Nucleus accumbens (tissue), 56 donors: ENCODE measurements at places on chromosomes 7 and 10.

- DNase-seq: no peak
Observed at GRCh38 chr10:6969659-6970058, 389.6 kb upstream of the PRKCQ start.

- DNase-seq: no peak
Observed at GRCh38 chr10:107686095-107686494, 521.6 kb upstream of the SORCS1 start.

GRCh38 chr7:117751775-117752174 is 121.5 kb downstream of the CTTNBP2 start:
- no peak for DNase-seq

DNA sequence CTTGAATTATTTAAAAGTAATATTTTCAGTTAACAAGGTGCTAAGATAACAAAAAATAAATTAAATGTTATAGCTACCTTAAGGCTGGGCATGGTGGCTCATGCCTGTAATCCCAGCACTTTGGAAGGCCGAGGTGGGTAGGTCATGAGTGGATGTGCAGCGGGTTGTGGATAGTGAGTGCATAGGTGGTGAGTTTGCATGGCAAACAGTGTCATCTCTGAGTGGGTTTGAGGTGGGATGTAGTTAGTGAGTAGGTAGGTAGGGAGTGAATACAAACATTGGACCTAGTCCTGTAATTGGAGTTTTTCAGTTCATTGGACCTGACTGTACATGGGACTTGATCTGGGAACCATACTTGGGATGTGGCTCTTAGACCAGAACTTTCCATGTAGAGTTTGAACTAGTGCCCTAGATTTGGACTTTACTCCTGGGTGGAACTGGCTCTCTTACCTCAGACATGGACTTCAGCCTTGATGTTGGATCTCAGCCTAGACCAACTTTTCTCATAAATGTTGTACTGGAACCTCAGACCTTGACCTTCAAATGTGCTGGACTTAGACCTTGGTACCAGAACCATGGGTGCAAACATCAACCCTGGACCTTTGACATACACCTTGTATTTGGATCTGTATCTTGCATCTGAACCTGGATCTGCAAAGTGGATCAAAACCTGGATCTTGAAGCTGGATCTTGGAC is 47.0 kb downstream of the SEC61G start:
- no peak for DNase-seq

DNA sequence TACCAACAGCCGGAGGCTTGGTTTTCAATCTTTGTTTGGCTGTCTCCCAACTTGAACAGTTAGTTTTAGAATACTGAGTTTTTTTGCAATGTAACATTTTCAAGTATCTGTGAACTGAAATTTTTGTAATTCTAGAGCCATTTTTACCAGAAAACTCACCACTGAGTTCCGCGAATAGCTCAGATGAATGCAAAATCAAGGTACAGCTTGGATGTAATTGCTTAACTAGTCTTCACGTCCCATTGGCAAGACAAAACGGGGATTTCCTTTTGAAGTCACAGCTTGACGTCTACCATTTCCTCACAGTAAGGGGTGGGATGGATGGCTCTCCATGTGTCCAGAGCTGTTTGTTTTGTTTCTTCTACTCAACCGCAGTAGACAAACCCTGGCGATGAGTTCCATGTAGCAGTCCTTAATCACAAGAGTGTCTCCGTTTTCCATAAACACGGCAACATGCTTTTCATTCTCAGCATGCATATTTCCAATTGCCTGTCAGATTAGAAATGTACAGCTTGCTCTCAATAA is 55.8 kb upstream of the FGFR2 start:
- DNase-seq: no peak

GRCh38 chr7:30915005-30915601 is 3.5 kb downstream of the AQP1 start:
- DNase-seq: no peak

GRCh38 chr10:88733215-88733614 is 26.6 kb upstream of the LIPN start:
- no peak for DNase-seq

DNA sequence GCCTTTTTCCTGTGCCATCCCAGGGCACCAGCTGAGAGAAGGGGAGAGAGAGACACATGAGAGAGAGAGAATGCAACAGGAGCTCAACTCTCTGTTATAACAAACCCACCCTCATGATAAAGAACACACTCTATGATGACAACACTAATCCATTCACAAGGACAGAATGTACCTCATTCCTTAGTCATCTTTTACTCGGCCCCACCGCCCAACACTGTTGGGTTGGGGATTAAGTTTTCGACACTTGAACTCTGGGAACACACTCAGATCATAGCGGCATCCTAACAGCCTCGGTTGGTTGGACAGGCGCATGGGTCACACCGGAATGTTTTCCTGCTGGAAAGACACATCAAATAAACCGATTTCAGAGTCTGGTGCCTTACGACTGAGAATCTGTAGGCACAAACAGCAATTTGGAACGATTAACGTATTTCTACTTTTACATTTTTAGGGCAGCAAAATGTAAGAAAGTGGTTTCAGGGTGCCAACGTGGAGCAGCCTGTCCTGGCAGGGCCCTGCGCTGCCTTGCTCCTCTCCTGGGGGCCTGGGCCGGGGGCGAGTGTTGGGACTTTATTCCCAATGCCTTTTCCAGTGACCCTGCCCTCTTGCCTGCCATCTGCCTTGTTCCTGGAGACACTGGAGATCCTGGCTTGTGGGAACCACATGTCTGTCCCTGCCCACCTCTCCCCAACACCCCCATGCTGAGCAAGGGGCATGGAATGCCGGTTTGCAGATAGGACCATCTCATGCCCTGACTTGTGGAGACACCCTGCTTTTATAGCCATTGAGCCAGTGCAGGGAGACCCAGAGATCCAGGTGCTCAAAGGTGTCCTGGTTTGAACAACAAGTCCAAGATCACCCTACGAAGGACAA is 287.0 kb downstream of the TCERG1L start:
- no peak for DNase-seq

- DNase-seq: no peak
Observed at GRCh38 chr7:1397491-1398327, 61.6 kb downstream of the MICALL2 start.

- no peak for DNase-seq
Observed at GRCh38 chr10:28481968-28482367, 51.0 kb upstream of the WAC start.

- no peak for DNase-seq
Observed at GRCh38 chr10:101114646-101115045, 16.5 kb upstream of the TLX1 start.

DNA sequence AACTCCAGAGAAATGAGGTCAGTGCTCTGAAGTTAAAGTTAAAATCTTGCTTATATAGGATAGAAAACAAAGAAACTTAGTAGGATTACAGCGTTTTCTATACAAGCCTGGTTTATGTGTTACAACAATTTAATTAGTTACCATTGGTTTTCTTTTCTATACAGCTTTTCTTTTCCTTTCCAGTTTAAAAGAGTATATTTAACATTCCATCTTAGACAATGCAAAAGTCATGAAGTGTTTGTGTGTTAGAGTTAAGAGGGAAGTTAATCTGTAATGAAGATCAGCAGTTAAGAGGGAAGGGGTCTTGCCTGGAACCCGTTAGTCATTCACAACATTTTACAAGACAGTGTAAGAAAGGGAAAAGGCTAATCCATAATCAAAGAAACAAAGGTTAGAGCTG is 338.3 kb downstream of the OTUD1 start:
- DNase-seq: no peak

GRCh38 chr7:32943252-32944030 is 13.8 kb upstream of the FKBP9 start:
- DNase-seq: no peak

- DNase-seq: no peak
Observed at GRCh38 chr10:44792119-44792775, 118.9 kb upstream of the TMEM72 start.

DNA sequence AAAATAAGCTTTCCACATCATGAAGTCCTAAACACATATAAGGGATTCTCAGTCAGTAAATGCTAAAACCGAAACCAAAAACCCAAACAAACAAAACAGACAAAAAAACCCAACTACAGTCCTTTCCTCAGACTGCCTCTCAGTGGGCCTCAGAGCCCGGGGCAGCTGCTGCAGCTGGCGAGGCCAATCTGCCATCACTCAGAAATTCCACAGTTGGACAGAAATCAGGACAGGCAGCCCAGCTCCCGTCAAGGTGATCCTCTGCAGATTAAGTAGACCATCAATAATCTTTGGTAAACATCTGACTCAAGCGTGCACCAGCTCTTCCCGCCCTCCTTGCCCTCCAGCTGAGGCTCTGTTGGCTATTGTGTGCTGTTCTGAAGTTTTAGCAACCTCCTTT is 142.2 kb downstream of the ATXN7L1 start:
- DNase-seq: no peak

DNA sequence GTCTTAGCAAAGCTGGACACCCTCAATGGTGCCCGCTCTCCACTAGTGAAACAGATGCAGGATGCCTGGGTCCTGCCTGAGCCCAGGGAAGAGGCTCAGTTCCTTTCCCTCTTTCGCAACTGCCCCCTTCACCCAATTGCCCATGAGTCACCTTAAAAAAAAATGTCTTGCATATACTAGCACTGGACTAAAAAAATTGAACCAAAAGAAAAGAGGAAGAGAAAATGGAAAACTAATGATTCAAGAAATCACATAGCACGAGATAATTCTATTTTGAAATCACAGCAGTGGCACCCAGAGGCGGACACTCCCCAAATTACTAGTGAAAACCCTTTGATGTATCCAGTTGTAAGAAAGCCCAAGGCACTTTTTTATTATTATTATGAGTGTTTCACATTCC is 972.5 kb downstream of the LRMDA start:
- DNase-seq: no peak

GRCh38 chr10:972763-973162 is 15.5 kb upstream of the GTPBP4 start:
- no peak for DNase-seq

- DNase-seq: peak; percentile 29
Observed at GRCh38 chr7:2465928-2466327, 10.3 kb downstream of the GRIFIN start.

- DNase-seq: no peak
Observed at GRCh38 chr10:95664543-95664942, 8.0 kb upstream of the ALDH18A1 start.

DNA sequence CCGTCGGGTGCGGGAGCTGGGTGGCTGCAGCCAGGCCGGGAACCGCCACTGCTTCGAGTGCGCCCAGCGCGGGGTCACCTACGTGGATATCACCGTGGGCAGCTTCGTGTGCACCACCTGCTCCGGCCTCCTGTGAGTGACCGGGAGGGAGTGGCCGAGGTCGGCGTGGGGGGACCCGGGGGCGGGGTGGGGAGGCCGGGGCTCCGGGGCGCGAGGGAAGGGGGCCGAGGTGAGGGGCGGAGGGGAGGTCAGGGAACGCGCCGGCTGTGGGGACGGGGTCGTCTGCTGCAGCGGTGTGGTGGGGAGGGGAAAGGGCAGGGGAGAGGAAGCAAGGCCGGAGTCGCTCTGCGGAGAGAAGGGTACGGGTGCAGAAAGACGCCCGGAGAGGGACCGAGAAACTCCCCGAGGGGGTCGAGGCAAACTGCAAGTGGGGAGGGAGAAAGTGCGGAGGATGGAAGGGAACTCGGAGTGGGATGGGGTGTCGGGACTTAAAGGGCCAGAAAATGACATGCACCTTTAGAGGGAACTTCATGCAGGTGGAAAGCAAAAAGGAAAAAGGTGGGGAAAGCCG is 518 bp downstream of the AGFG2 start:
- no peak for DNase-seq

GRCh38 chr7:92064438-92065029 is 69.7 kb downstream of the CYP51A1 start:
- DNase-seq: no peak

DNA sequence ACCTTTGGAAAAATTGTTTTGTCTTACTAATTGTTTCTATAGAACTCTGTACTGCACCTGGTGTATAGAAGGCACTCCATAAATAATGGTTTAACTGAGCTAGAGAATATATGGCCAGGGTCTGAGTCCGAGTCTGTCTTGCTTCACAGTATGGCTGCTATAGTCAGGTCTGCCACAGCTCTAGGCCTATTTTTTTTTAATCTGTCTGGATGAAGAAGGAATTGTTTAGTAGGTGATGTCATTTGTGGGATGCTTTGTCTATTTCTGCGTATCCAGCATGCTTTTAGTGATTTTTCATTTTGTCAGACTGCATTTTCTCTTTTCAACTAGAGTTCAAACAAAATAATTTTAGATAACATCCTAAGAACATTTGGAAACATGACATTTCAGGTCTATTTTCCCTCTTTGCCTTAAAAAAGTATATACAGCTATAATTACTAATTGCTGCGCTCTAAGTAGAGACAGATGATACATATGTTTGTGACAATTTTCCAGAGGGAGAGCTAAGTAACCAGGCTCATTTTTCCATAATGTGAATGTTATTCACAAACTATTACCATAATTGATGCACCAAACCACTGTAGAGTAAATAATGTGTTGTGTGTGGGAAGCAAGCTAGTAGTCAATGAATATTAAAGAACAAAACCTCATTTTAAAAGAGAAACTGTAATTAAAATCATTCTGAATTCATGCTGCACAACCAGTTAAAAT is 361.7 kb downstream of the AUTS2 start:
- no peak for DNase-seq
